ENCODE measurements at places on chromosomes 7 and 10. TPM values are rescaled to one million over a fixed set of nuclear protein-coding genes. Genes with fewer than 3 reads are reported as not detected.

Gene ZNF212
- total RNA-seq = 2.2 TPM

DNA sequence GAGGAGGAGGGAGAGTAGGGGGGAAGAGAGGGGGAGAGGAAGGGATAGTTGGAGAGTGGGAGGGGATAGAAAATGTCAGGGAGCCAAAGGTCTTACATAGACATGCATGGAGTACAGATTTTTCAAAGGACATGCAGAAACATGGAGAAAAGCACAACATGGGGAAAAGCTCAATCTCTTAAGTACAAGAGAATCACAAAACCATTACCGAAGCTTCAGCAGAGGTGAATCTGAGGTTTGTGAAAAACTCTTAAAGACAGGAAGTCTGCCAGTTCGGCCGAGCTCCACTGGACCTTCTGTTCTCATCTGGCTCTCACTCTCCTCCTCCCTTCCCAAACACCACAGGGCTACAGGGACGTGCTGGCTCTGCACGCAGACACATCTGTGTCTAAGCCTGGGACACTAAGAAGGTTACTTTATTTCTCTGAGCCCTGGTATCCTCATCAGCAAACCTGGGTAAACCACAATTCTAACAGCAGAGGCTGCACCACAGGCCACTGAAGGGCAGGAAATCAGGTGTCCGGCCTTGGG is 133.9 kb downstream of the COBL start:
- DNase-seq = no peak

- DNase-seq = no peak
Observed at GRCh38 chr7:135111379-135111778, 36.5 kb upstream of the TMEM140 start.

Gene ANLN
- 132 TPM for total RNA-seq

Gene ANKRD1
- total RNA-seq = 6.0 TPM

DNA sequence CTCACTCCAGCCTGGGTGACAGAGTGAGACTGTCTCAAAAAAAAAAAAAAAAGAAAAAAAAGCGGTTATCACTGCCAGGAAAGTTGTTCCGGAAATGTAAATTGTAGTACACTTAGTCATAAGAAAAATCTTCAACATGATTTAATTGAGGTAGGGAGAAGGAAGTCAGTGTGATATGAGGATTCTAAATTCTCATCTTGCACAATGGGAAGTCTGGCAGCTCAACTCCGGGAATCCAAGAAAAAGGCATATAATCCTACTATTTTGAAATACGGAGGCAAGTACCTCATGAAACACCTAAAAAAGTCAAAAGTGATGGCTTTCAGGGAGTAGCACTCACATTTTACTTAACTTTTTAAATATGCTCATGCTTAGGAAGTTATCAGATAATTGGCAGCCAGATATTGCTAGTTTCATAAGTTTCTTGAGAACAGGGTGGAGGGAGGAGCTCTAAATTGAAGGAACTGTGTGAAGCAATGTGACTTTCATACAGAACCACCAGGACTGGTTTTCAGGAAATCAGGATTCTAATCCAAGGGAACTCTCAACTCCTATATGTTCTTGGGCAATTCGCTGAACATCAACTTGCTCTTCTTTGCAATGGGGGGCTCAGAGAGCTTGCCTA is 2.7 kb upstream of the C7orf25 start:
- peak; percentile 51 for DNase-seq

Gene ACSM6
- not detected for total RNA-seq

Gene SDHAF3
- total RNA-seq = 62.1 TPM

GRCh38 chr10:24363070-24363469 is 154.1 kb downstream of the KIAA1217 start:
- DNase-seq = no peak

DNA sequence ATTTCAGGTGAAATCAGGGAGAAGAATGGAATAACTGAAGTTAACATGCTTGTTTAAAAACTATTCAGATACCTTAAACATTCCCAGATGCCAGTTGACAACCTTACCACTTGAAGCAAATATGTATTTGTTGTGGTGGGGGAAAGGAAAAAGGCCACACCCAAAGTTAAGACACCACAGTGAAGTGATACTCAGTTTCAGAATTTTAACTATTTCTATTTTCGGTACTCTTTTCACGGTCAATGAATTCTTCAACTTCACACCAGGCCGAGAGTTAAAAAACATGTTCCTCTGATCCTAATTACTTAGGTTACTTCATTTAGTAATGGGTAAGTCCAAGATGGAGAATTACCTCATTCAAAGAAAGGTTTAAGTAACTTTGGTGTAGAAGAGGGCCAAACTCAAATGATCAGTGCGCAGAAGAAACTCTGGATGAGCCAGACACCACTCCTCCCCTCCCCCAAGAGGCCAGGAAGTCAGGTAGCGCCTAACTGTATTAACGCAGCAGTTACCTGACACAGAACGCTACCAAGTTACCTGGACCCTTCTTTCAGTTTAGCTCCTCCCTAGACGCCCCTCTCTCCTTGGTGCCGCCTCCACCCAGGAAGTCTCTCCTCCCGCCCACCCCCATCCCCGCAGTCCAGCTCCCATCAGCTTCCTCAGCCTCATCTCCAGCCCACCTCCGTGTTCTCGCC is 700 bp downstream of the MTPN start:
- DNase-seq = no peak

DNA sequence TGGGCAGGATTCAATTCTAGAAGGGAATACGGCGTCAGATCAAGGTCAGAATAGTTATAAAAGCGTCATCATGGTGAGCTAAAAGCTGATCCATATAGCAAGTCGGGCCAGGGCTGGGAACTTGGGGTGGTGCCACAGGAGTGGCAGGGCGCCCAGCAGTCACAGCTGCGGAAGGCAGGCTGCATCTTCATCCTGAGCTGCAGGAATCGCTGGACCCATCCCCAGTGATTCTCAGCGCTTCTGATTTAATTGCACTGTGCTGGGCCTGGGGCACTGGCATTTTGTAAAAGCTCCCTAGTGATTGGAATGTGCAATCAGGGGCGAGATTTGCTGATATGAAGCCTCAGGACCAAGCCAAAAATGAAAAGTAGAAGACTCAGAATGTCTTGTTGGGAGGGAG is 135.3 kb downstream of the CTTNBP2 start:
- DNase-seq = no peak

Gene ANKRD26
- total RNA-seq = 6.9 TPM

Gene NUTM2B
- 0.84 TPM for total RNA-seq

DNA sequence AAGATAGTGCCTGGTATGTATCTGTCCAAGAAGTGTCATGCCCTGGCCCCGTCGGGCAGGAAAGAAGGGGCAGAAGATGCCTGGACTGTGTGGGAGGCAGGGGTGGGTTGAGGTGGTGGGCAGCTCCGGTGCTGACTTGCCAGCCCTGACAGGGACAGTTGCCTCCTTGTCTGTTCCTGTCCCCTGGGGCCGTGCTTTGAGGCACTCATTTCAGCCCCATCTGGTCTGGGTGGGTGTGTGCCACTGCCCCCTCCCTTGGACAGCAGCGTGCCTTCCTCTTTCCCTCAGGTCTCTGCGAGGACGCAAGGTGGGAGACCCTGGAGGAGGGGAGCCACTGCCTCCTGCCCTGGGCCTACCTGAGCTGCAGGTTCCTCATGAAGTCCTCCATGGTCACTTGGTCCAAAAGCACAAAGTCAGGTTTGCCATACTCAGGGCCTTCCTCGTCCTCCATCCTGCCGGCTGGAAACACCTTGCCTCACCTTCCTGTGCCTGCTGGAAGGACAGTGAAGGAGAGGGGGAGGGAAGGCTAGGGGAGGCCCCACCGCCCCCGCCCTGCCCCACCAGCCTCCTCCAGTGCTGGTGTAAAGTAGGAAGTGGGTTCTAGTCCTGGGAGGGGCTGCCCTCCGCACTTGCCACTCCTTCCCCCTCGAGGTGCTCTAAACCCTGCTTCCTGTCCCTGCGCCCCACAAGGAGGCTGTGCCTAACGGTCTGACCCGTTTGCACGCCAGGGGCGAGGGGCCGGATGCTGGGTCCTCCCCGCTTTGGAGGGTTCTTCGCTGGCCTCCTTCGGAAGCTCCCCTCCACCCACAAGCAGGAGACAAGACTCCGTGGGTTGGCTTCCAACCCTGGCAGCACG is at the start of gene MYO1G:
Gene MYO1G (minus strand): TSS at position 505 of the 856 bp plus-strand sequence. CDS start 54 bp downstream, at position 451.
- no peak for DNase-seq

DNA sequence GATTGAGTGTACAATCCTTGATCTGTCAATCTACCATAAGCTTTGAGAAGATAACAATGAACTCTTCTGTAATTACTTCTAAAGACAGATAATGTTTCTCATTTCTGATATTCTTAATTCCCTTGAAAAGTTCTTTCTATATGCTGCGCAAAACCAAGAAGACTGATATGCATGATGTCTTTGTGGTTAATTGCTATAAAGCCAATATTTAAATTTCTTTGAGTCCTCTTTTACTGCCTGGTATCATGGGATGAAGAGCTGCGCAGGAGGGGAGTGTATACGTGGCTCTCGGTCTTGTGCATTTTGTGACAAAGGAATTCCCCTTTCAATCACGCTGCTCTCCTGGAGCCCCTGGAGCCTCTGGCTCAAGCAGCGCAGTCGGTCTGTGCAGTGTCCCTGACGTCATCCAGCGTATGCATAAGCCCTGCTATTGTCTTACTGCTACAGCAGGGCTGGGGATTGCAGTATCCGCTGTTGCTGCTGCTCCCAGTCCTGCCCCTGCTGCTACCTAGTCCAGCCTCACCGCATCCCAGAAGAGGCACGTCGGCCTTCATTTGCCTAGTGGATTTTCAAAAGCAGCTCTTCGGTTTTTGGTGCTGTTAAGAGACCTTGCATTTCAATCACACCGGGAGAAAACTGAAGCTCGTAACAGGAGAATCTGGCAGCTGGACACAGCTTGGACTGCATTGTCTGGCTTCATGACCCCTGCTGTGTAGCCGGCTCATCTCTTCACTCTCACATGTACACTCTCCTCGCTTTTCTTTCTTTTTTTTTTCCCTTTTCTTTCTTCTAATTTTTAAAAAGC is 66.7 kb downstream of the ST7 start:
- peak; percentile 75 for DNase-seq

DNA sequence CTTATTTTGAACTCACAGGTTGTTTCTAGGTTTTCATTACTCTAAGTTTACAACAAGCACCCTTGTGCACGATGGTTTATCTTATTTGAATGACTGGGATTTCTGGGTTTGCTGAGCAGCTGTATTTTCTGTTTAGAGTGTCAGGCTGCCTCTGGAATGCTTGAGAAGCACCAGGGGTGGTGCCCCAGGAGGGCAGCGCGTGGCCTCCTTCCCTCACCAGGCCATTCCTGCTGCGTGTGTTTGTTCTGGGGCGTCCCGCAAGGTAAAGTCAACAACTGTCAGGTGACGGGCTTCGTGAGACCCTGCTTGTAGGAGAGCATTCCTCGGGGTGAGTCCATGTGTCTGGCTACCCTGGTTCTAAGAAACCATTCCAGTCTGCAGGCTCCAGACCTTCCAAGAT is 54.9 kb downstream of the FAM171A1 start:
- no peak for DNase-seq

DNA sequence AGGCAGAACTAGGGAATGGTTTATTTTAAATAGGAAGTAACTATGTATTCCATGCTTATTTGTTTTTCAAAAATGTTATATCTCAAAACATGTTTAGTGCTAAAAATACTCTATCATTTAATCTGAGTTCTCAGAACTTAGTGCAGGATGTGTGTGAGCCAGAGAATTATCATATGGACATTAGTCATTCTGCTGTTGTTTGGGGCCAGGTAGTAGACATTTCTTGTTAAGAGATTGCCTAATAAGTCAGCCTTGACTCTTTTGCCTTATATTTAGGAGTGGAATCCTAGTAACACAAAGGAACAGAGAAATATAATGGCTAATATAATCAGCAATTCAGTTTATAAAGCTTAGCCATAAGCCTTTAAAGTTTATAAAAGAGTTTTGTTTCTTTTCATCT is 149.8 kb downstream of the CCSER2 start:
- DNase-seq = no peak

- DNase-seq = no peak
Observed at GRCh38 chr7:150631084-150631826, 930 bp downstream of the GIMAP6 start.

DNA sequence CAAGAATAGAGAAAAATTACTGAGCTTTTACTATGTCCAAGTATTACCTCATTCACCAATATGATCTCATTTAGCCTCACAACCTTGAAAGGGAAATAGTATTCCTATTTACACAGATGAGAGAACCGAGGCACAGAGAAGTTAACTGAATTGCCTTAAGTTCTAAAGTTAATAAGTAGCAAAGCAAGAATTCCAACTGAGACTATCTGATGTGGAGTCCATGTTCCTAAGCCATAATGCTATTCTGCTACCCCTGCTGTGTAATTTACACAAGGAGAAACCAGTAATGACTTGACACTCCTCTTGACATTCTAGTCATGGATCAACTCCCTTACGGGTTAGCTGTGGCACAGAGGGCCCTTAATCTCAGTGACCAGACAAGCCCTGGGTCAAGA is 60.7 kb downstream of the ABCB4 start:
- DNase-seq = no peak

Gene CFAP46
- total RNA-seq = 4.8 TPM

GRCh38 chr10:125557311-125557710 is 125.7 kb downstream of the TEX36 start:
- DNase-seq = no peak

DNA sequence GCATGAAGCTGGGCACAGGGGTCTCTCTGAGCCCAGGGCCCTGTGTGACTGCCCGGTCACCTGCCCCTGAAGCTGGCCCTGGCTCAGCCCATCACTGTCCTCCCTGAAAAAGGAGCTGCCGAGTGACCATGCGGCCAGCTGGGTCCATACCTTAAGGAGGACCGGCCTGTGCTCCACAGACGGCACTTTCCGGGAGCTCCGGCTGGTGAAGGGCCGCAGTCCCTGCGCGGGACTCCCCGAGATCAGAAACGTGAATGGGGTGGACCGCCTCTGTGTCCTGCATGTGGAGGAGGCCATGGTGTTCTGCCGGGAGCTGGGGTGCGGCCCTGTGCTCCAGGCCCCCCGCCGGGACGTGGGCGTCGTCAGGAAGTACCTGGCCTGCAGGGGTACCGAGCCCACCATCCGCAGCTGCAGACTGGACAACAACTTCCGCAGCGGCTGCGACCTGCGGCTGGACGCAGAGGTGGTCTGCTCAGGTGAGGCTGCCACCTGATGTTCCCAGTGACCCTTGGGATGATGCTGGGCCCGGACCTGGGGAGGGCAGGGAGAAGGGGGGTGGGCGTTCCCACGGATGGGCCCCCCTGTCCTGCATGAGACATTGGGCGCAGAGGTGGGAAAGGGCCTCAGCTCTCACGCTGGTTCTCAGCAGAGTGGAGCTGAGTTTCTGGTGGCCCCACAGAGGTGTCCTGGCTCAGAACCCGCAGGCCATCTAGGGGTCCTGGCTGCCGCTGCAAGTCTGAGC is 3.5 kb downstream of the SCART1 start:
- DNase-seq = no peak

Gene CRYGN
- total RNA-seq = not detected

Gene OTUD1
- 1.3 TPM for total RNA-seq

DNA sequence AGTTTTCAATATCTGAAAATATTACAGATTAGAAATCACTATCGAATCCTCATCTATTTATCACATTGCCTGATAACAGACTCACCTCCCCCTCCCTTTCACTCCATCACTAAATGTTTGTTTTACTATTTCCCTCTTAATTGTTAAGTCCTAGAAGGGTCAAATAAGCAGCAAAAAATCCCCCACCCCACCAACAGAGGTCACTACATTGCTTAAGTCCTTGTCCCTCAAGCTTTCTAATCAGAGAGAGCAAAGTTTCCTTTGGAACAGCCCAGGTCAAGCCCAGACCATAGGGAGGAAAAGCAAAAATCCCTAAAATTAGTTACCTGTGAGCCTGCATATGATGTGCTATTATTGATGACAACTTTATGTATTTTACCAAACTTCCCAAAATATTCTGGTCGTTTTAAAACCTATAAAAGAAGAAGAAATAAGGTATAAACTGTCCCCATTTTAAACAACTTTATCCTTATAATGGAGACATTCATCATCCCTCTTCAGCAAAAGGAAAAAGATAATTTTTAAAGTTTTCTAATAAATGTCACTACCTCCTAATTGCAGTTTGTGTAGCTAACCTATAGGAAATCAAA is 95.0 kb downstream of the CNOT4 start:
- DNase-seq = peak; percentile 42
